GM18507 (cell line): ENCODE measurements at places on chromosomes 3 and 15.

DNA sequence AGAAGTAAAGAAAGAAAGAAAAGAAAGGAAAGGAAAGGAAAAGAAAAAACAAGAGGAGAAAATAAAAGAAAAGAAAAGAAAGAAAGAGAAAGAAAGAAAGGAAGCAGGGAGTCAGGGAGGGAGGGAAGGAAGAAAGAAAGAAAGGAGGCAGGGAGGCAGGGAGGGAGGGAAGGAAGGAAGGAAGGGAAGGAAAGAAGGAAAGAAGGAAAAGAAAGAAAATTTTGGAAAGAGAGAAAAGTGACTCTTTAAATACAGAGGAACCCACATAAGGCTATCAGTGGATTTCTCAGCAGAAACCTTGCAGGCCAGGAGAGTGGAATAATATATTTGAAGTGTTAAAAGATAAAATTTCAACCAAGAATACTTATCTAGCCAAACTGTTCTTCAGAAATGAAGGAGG is 44.2 kb upstream of the GNB4 start:
- DNase-seq: no peak

DNA sequence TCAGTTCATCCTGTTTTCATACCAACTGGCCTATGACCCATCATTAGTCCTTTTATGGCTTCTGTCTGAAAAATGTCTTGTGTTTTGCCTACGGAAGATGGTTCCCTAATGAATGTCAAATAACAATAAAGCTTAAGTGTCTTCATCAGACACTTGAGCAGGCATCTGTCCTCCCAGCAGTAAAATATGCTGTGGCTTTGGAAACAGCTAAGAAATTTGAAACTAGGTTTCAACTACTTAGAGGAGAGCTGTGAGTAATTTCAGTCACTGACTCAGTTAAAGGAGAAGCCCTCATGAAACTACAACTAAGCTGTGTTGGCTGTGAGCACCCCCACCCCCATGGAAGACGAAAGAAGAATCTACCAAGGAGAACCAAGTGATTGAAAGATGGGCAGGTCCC is 409.4 kb upstream of the PPP2R3A start:
- DNase-seq: no peak

DNA sequence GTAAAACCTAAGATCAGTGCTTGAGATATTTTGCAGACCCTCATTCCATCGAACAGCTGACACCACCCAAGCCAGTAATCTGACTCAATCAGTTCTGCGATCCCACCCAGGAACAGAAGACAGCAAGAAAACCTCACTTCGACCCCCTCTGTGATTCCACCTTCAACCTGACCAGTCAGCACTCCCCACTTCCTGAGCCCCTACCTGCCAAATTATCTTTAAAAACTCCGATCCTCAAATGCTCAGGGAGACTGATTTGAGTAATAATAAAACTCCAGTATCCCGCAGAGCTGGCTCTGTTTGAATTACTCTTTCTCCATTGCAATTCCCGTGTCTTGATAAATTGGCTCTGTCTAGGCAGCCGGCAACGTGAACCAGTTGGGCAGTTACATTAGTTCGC is 25.7 kb upstream of the CLDN16 start:
- no peak for DNase-seq

GRCh38 chr3:10234526-10235230 is 13.6 kb upstream of the TATDN2 start:
- DNase-seq: no peak

DNA sequence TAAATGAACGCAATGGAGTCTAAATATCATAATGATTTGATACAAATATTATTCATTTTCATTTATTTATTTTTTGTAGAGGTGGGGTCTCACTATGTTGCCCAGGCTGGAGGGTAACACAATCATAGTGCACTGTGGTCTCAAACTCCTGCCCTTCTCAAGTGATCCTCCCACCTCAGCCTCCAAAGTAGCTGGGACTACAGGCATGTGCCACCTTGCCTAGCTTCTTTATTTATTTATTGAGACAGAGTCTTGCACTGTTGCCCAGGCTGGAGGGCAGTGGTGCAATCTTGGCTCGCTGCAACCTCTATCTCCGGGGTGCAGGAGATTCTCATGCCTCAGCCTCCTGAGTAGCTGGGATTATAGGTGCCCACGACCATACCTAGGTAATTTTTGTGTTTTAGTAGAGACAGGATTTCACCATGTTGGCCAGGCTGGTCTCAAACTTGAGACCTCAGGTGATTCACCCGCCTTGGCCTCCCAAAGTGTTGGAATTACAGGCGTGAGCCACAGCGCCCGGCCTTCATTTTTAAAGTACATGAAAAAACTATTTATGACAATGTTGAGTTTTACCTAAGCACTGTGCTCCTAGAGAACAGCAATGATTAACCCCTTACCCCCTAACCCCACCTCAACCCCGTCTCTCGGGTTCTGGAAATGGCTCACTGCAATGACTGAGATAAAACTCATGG is 4.0 kb upstream of the AEN start:
- DNase-seq: no peak

DNA sequence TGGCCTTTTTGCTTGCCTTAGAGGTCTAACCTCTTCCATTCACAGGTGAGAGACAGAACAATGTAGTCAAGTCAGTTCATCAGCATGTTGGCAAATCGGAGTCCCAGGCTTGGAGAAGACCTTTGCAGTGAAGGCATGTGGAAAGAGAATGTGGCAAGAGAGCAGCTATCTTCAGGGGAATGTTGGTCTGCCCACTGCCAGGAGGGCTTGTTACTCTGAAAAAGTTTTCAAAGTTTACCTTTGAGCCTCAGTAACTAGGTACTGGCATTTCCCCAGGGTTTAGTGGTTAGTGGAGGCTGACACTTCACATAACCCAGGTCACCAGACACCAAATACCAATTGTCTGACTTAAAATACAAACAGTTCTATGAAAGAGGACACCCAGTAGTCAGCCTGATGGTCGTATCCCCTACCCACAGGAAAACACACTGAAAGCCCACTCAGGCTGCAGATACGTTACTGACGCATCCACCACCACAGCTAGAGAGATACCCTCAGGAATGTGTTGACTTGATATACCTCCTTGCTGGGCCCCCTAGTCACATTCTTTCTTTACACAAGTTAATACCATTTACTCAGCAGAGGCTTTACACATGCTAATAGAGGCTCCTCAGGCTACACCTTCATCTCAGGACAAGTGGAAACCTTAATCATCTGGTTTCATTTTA is 9.7 kb upstream of the ARID3B start:
- no peak for DNase-seq

DNA sequence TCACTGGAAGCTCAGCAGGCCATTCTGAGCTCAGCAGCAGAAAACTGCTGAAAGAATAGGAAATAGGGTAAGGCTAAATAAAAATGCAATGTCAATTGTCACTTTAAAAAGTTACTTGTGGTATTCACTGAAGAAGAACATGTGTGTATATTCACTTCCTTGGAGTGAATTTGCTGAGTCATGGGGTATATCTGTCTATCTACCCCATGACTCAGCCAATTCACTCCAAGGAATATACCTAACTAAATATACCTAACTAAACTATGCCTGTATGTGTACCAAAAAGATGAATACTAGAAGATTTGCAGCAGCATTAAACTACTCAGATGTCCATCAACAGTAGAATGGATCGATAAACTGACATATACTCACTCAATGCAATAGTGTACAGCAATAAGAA is 69.5 kb upstream of the KCNAB1 start:
- no peak for DNase-seq

DNA sequence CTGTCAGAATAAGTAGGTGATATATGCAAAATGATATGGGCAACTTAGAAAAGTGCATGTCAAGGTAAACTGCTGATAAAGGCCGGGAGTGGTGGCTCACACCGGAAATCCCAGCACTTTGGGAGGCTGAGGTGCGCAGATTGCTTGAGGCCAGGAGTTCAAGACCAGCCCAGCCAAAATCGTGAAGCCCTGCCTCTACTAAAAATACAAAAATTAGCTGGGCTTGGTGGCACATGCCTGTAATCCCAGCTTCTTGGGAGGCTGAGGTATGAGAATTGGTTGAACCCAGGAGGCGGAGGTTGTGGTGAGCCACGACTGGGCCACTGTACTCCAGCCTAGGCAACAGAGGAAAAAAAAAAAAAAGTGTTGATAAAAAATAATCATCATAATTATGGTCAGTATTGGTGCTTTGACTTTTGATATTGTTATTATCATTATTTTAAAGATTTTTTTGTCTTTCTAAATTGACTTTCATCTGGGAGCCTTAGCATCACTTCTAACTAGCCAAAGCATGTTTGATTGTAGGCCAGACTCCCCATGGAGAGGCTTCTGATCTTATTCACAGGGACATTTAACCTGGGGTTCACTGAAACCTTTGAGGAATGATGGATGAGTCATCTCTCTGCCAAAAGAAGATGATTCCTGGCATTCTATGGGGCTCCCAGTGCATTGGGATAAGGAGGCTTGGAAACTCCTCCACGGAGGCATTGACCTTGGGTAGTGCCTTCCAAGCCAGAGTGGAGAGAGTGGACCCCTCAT is 5.6 kb downstream of the ZBTB38 start:
- DNase-seq: no peak

DNA sequence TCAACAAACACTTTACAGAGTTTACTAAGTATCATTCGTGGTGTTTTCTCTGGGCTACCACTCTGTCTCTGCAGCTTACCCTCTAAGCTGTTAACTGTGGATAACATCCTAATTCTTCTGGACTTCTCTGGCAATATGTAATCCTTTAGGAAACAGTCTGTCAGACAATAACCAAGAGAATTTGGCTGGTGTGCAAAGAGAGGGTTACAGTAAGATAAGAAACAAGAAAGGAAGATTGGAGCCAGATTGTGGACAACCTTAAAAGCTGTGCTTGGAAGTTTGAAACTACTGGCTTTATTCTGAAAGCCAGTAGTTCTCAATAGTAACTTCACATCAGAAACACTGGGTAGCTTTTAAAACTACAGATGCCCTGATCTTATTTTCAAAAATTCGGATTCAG is 778 bp downstream of the ARL6 start:
- no peak for DNase-seq

- DNase-seq: no peak
Measured at GRCh38 chr3:23254835-23255234, 51.7 kb downstream of the UBE2E2 start.

- DNase-seq: no peak
Measured at GRCh38 chr3:70189884-70190473, 122.5 kb downstream of the MDFIC2 start.

GRCh38 chr3:138253609-138254008 is 66.5 kb downstream of the ARMC8 start:
- DNase-seq: no peak

GRCh38 chr3:76024640-76025039 is 239.3 kb upstream of the ZNF717 start:
- DNase-seq: no peak

DNA sequence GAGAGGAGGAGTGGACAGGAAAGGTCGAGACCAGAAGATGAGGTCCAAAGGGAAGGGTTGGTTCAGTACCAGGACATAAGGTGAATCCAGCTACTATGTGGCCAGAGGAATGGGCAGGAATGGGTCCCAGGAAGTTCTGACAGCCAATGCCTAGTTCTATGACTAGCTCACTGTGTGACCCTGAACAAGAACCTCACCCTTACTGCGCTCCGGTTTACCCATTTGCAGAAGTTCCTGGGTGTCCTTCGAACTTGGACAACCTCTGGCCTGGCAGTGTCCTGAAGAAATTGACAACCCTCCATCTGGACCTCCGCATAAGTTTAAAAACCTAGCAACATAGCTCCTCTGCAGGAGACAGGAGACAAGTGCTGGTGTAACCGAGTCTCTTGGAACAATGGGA is 12.2 kb upstream of the PSTPIP1 start:
- DNase-seq: no peak

GRCh38 chr3:36211652-36211999 is 168.7 kb upstream of the STAC start:
- DNase-seq: no peak

GRCh38 chr15:74545086-74545485 is 4.1 kb downstream of the ARID3B start:
- no peak for DNase-seq

DNA sequence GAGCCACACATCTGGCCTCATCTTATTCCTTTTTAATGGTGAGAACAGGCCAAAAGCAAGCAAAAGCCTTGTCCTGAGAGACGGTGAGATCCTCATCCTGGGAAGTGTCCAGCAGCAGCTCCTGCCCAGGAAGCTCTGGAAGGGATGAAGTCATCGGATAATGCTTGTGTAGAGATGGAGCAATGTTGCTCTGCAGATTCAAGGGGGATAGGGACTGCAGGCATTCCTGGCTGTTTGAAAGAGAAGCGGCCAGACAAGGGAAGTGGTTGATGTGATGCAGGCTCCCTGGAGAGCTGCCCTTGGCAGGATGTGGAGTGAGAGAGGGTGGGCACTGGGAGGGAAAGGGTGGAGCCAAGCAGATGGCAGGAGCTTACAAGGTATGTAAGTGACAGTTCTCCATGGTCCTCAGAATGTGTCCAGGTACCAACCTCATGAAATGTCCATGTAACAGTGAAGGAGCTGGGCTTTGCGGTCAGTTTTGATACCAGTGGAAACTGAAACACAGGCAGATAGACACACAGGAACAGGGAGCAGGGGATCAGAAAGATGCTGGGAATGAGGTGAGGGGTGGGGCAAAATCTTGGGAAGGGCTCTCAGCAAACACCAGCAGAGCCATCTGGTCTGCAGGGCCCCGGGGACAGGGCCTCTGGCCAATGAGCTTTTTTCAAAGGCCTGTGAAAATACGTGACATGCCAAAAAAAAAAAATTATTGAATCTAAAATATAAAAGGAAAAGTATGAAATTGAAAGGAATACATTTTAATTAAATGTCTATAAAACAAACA is 32.2 kb upstream of the LACTB start:
- no peak for DNase-seq

DNA sequence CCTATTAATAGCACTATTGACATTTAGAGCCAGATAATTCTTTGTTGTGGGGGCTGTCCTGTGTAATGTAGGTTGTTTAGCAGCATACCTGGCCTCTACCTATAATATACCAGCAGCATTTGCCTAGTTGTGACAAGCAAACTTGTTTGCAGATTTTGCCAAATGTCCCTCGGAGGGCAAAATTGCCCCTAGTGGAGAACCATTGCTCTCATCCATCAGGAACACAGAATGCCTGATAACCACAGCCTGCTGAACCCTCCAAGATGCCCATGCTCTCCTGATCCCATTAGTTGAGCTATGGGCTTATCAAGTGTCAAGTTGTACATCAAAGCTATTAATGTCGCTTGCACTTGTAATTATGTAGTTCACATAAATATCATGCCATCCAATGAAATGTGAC is 15.0 kb upstream of the KBTBD8 start:
- DNase-seq: no peak

GRCh38 chr3:127775398-127776109 is 46.8 kb downstream of the MGLL start:
- DNase-seq: no peak

GRCh38 chr3:36893137-36893557 is 51.7 kb downstream of the TRANK1 start:
- DNase-seq: no peak

DNA sequence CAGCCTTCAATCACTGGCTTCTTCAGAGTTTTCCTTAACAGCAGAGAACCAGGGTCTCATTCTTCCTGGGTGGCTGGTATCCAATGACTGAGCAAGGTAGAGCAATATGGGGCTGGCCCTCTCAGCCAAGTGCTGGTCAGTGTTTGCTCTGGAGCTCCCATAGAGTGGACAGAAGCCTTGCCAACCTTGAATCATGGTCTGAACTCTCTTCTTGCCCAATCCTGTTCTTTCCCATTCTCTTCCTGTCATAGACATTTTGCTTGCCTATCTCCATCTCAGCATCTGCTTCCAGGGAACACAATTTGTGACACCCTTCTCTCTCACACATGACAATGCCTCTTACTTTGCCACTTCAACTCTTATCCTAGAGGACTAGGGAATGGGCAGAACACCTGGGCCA is 245.6 kb upstream of the PEX5L start:
- no peak for DNase-seq

- no peak for DNase-seq
Measured at GRCh38 chr15:58407236-58407775, 24.5 kb upstream of the LIPC start.

- no peak for DNase-seq
Measured at GRCh38 chr15:65434201-65434600, 11.5 kb upstream of the IGDCC4 start.
